ENCODE measurements at places on chromosomes 2 and 18. TPM values are rescaled to one million over a fixed set of nuclear protein-coding genes. Genes with fewer than 3 reads are reported as not detected.

LOXHD1 gene
- total RNA-seq, result 0.25 TPM

DNA sequence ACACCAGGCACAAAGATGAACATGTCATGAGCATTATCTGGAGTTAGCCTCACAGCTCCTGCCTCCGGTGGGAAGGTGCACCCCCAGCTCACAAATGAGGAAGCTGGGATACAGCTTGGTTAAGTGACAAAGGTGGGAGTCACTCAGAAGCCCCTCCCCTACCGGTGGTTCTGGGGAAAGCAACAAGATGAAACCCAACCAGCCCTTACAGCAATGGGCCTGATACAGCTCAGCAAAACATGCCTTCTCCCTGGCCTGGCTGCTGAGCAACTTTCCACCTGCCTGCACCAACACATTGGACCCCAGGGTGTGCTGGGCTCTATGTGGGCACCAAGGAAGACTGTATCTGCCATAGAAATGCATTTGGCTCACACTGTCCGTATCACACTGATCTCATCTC is 113.2 kb downstream of the GYPC start:
- no peak for DNase-seq
- H3K27ac ChIP-seq, result no peak overlapping the region
- no peaks in the 10 kb centered on the region for H3K36me3 ChIP-seq
- no peaks in the 10 kb centered on the region for H3K4me1 ChIP-seq
- H3K4me3 ChIP-seq, result no peak overlapping the region

GRCh38 chr2:216829533-216829932 is 30.3 kb downstream of the TNP1 start:
- DNase-seq, result peak; percentile 68
- H3K27ac ChIP-seq, result peak overlapping the region; percentile 35
- H3K27me3 ChIP-seq, result no peaks in the 10 kb centered on the region
- peaks cover 3% of the 10 kb centered on the region for H3K4me1 ChIP-seq

GRCh38 chr18:44474591-44474990 is 206.1 kb upstream of the SETBP1 start:
- no peaks in the 10 kb centered on the region for H3K36me3 ChIP-seq
- no peaks in the 10 kb centered on the region for H3K4me1 ChIP-seq
- DNase-seq, result no peak
- H3K4me3 ChIP-seq, result no peak overlapping the region

DNA sequence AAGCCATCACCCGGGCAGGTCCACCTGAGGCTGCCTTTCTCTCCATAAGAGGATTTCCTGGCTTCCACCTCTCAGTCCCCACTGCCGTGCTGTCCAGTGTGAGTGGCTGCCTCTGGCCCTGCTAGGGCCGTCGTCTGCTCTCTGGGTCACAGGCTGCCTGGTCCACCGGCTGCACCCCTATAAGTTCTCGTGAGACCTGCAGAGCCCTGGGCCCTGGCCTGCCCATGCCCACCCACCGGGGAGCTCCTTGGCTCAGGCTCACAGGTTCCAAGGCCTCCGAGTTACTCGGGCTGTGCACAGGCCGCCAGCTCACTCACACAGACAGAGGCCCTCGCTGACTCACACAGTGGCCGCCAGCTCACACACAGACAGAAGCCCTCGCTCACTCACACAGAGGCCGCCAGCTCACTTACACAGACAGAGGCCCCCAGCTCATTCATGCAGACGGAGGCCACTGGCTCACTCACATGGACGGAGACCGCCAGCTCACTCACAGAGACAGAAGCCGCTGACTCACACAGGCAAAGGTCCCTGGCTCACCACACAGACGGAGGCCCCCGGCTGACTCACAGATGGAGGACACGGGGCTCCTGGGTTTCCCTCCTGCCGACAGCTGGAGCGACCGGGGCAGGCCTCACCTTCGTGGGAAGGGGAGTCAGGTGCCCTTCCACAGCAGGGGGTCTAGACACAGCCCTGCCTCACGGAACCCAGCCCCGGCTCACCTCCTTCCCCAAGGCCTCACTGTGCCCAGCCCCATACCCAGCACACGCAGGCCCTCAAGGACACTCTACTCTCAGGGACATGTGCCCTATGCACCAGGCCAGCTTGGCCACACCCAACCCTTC is 334.1 kb upstream of the MYT1L start:
- DNase-seq, result no peak
- H3K36me3 ChIP-seq, result no peaks in the 10 kb centered on the region

DNA sequence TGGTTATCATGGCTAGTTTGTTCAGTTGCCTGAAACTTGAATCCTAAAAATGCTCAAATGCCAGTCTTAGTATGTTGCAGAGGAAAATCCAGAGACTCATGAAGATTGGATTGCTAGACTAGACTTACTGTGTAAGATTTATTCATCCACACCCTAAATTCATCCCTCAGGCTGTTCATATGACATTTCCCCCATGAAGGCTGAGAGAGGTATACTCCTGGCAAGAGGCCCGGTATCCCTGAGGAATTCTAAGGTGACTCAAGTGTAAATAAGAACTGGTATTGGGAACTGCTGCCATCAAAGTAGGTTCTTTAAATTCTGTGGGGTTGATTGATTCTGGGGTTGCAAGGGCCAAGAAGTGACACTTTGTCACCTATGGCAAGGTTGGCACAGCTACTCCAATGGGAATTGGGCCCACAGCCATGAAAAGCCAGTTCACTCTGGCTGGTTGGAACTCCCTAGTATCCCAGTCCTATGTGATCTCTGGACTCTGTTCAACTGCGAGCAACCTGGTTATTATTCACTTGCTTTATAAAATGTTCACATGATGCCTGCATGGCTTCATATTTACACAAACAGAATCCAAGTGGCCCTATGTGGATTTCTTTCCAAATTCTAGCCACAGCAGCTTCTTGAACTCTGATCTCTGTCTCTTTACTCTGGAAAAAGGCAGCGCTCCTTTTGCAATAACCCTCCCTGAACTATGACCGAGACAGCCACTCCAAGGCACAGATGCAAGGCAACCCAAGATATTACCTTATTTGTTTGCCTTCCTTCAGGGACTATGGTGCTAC is 429.1 kb downstream of the CBLN2 start:
- DNase-seq, result no peak
- H3K36me3 ChIP-seq, result no peaks in the 10 kb centered on the region
- no peak overlapping the region for H3K4me3 ChIP-seq
- H3K27ac ChIP-seq, result peak overlapping the region; percentile 25

Data from liver (tissue), 10 donors.